Stimulated activated CD4-positive, alpha-beta T cell treated with anti-CD3 and anti-CD28 coated beads, Interleukin-2, amount 100 ng/mL, for 24 hours (primary cell): ENCODE measurements at places on chromosomes 7 and 10.

DNA sequence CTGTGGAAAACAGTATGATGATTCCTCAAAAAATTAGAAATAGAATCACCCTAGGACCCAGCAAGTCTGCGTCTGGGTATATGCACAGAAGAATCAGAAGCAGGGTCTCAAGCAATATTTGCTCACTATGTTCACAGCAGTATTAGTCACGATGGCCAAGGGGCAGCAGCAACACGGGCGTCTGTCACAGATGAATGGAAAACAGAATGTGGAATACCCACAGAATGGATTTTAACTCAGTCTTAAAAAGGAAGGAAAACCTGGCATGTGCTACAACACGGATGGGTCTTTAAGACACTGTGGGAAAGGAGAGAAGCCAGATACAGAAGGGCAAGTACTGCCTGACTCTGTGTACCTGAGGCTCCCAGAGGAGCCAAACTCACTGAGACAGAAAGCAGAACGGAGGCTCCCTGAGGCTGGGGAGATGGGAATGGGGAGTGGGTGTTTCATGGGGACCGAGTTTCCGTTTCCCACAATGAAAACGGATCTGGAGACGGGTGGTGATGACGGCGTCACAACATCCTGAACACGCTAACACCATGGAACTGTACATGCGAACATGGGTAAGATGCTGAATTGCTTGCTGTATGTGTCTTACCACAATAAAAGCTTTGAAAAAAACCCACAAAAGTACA, 36.7 kb upstream of the INPP5A start:
- no peak for DNase-seq

DNA sequence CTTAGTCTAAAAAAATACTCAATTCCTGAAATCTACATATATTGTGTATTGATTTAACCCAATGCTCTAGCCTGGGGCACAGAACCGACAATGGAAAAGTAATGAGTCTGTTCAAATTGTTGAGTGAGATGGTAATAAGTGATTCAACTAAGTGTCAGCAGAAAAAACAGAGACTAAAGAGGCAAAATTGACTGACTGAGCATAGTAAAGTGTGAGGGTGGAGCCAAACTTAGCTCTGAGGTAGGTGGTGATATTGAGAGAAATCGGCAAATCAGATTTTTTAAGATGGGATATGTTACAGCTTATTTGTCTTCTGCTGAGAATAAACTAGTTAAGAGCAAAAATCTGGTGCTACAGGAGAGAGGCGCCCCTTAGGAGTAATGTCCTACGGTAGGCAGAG, 764.0 kb upstream of the LRRN3 start:
- no peak for DNase-seq

DNA sequence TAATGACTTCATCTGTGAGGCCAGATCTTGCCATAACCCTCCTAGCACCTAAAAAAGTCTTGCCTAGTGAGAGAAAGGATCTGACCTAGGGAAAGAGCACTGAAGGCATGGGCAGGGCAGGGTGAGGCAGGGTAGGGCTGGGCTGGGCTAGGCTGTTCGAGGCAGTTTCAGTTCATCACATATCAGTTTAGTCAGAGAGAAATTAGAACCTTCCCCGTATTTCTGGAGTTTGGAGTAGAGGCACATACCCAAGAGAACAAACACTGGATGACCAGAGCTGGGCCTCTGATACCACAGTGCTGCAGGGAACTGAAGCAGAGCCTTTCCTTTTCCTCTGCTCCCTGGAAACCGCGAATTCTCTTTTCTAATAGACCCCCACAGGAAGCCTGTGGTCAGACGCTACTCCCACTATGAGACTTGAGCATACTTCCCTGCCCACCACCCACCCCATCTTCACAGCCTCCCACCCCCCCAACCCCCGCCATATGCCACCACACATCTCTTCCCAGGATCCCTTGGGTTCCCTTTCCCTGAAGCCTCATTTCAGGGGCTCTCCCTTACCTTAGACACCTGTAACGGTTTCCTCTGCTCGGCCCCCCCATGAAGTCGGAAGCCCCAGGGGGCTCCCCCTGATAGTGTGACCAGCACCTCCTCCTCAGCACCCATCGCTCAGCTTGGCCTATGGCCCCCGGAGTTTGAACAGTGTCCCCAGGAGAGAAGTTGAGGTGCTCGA, 406 bp downstream of the SYNPO2L start:
- no peak for DNase-seq

DNA sequence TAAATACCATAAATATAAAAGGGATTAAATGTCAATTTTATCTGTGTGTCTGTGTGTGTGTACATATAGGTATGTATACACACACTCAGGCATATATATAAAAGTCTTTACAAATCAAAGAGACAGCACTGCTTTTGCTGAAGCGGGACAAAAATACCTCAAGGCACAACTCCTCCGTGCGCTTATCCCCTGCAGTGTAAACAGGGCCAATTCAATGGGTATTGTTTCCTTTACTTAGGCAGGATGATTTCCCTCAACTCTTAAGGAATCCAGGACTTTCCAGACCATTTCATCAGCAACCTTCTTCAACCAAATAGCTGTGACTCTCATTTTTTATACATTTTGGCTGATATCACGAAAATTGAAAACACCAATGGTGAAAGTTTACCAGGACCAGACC, 227.7 kb downstream of the CRPPA start:
- DNase-seq = no peak

DNA sequence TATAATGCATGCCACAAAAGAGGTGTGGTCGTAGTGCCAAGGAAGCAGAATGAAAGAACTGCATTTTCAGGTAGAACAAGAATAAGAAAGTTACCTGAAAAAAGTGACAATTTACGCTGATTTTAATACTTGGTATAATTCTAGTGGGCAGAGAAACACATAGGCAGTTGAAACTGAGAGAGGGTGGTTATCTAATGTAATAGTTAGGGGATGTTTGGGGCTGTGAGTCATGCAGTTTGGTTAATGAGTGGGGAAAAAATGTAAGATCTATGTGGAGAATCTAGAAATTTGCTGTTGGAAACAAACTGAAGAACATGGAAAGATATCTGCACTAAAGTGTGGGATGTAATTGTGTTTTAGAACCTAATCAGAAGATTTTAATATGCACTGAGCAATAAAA, 33.7 kb downstream of the ZNF37A start:
- DNase-seq = no peak

- peak; percentile 71 for DNase-seq
These were observed 262.8 kb upstream of the AOAH start for GRCh38 chr7:36986948-36987724.

- no peak for DNase-seq
These were observed 179.2 kb upstream of the SHH start for GRCh38 chr7:155991470-155991869.

GRCh38 chr7:129952086-129952652, 591 bp downstream of the UBE2H start:
- peak; percentile 36 for DNase-seq

- DNase-seq = no peak
These were observed 8.7 kb upstream of the OGA start for GRCh38 chr10:101826852-101827434.

DNA sequence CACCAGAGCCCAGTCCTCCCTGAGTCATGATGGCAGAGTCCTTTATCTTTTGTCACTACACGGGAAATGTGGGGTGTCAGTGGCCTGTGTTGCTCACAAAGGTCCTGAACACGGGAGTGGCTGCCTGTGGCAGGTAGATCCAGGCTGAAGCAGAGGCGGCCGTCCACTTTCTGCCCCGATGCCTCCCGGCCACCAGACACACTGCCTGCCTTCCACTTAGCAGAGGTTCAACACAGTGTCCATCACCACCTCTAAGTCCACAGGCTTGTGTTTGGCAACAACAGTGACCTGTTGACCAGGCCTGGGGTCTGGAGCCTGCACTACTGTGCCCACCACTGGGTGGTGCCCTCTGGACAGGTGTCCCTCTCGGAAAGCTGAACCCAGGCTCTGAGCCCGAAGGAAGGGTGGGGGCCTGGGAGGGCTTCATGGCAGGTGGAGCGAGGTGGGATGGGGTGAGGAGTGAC, 49.9 kb upstream of the CAMK2B start:
- no peak for DNase-seq

DNA sequence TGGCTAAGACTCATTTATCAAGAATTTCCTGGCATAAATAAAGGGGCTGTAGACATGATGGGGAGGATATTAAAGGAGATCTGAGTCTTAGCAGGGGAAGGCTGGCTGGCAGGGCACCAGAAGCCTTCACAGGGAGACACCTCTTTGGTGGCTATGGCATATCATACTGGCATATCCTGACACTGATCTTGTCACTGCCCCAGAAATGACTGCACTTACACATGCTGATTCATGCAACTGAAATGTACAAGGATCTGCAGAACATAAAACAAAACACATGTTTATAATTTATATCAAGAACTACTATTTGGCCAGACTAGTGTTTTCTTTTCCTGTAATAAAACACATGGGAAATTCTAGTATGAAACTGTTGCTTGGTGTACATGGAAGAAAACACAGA, 5.5 kb upstream of the LIPN start:
- DNase-seq = no peak

GRCh38 chr7:139791316-139791715, 13.5 kb upstream of the HIPK2 start:
- no peak for DNase-seq

- no peak for DNase-seq
These were observed 17.6 kb downstream of the ZDHHC6 start for GRCh38 chr10:112429147-112429546.
